Pons (tissue), 1 donor: ENCODE measurements at places on chromosomes 4 and X.

- no peak for DNase-seq
These were observed 197.6 kb upstream of the FAM9B start for GRCh38 chrX:9231491-9231890.

- DNase-seq, result no peak
These were observed 155.5 kb upstream of the PRDX4 start for GRCh38 chrX:23511793-23512192.

- no peak for DNase-seq
These were observed 174.2 kb downstream of the HHIP start for GRCh38 chr4:144820011-144820727.

DNA sequence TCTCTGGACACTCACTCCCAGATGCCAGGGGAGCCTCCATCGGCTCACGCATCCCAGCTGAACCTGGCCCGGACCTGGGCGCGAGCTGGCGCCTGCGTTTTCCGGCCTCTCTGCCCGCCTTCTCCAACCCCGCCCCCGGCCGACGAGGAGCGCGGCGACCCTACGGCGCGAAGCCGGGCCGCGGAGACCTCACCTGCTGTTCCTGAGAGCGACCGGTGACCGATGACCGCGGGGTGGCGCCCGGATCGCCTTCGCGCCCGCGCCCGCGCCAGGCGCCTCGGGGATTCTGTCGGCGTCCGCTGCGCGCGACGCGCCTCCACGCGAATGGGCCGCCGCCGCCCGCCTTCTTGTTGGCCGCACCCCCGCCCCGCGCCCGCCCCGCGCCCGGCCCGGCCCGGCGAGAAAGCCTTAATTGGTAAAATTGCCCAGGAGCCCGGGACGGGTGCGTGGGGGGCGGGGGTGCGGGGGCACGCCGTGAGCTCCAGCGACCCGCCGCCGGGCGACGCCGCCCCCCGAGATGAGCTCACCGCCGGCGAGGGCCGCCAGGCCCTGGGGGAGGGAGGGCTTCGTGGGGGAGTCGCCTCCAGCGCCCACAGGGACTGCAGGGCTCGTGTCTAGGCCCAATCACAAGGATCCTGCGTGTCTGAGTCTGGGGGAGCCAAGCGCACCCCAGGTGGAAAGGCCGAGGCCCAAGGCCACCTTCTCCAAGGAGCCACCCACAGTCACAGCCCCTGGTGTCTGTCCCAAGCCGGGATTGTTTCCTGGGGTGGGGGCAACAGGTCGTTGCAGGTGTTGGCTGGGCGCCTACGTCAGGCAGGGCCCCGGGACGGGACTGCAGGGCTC is at the start of gene FLNA:
FLNA (minus strand) TSS at position 322 of the 843 bp plus-strand sequence. CDS start 3,389 bp downstream, outside the sequence.
- DNase-seq, result no peak

DNA sequence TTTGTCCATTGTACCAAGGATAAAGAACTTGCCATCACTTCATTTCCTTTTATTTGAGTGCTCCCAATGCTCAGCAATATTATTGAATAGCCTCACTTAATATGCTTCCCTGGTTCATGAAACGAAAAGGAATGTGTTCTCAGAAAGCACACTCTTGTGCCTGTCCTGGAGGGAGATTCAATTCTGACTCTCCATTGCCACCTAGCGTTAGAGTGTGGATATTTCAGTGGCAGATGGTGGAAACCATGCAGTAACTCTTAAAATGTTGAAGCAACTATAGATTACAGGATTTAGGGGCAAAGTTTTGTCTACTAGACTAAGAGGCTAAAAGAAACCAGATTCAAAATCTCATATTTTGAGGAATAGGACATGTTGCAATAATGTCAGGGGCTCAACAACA is 36.0 kb downstream of the GAB3 start:
- DNase-seq, result peak; percentile 58

DNA sequence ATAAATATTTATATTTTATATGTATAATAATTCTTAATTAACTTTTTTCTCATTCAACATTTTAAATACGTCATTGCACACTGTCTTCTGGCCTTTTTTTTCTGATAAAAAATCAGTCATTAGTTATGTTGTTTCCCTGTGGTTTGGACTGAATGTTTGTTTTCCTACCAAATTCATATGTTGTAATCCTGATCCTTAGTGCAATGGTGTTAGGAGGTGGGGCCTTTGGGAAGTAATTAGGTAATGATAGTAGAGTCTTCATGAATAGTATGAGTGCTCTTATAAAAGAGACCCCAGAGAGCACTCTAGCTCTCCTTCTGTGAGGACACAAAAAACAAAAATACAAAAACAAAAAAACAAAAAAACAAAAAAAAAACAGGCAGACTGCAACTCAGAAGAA is 117.2 kb downstream of the GASK1B start:
- DNase-seq, result no peak

- DNase-seq, result no peak
These were observed 55.7 kb upstream of the NUDT6 start for GRCh38 chr4:122978109-122978508.
